NCI-H774 (cell line): ENCODE measurements at places on chromosomes 3 and 15.

- no peak for DNase-seq
These were observed 43.6 kb downstream of the RASA2 start for GRCh38 chr3:141530415-141530768.

DNA sequence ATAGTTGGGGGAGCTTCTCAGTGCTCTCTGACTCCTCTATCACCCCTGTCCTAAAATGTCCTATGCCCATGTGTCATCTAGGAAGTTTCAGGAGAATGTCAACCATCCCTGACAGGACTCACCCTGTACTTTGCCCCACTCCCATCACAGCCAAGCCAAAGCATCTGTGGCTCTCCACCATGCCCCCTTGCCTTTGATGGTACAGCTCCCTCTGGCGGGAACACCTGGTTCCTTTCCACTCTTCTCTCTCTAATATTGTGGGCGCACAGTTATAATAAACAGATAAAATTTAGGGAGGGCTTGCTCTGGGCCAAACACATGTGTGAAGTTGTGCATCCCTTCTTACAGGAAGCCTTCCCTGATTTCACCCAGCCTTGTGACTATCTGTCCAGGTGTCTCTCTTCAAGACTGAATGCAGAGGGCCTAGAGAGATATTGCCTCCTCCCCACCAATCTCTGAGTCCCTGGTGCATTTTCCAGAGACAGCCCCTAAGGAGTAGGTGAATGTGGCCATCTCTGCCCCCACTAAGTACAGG, 62.8 kb downstream of the ISG20 start:
- no peak for DNase-seq

- no peak for DNase-seq
These were observed 590.7 kb upstream of the SGO1 start for GRCh38 chr3:20776692-20777091.

GRCh38 chr15:69789648-69790393, 307.9 kb downstream of the TLE3 start:
- no peak for DNase-seq

GRCh38 chr3:73549051-73549600, 75.6 kb downstream of the PDZRN3 start:
- no peak for DNase-seq

GRCh38 chr15:84721371-84721770, 5.4 kb upstream of the SEC11A start:
- no peak for DNase-seq

DNA sequence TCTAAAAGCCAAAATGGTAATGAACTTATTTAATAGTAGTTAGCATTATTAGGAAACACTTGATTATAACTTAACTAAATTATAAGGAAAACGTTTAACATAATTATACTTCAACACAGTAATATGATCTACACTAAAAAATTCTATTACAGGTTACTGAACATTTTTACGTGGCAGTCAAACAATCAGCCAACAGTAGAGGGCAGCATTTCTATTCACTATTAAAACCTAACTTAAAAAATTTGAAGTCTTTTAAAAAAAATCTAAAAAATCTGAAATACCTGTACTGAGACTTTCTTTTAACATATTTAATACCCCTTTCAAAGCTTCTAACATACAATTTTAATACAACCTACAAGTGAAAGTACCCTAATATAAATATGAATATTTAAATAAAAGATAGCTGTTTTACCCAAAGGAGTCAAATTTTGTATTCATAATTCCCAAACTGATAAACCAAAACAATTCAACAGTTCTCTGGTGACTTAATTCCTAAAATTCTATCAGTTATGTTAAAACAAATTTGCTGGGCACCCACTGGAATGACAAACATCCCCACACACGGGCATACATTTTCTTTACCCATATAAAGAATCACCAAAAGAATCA, 41.5 kb downstream of the DLG1 start:
- DNase-seq, result no peak

- DNase-seq, result no peak
These were observed 10.2 kb upstream of the SKOR1 start for GRCh38 chr15:67815036-67815592.

- DNase-seq, result no peak
These were observed 15.3 kb upstream of the TNFSF10 start for GRCh38 chr3:172538368-172539151.

DNA sequence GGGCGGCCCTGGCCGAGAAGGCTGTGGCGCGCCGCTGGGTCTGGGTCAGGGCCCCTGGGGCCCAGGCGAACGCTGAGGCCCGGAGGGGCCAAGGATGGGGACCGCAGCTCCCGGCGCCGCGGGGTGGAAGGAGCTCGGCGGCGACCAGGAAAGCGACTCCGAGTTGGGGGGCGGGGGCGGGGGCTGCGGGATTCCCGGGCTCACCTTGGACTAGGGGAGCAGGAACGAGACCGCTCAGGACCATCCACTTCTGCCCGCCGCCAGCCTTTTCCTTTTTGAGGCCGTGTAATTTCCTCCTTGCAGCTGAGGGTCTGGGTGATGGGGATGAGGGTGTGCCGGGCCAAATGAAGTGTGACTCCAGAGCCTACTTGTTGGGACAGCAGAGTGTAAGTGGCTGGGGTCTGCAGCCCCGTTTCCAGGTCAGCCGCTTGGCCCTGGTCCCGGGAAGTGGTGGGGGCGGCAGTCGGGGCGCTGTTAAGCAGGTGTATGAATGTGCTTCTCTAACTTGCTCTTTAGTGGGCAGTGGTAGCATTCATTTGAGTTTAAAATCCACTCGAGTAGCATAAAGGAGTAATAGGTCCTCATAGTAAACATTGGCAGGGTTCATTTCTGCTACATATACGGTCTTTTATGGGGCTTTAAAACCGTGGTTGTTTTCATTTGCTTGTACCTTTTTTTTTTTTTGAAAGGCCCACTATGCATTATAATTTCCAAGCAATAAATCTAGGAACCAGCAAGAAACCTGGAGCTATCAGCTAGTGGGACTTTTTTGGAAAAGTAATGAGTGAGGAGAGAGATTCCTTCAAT, 717 bp downstream of the PXK start:
- no peak for DNase-seq

- DNase-seq, result no peak
These were observed 203.9 kb downstream of the ATP10A start for GRCh38 chr15:25659251-25659650.

- no peak for DNase-seq
These were observed 48.1 kb downstream of the NTRK3 start for GRCh38 chr15:88208396-88208795.

DNA sequence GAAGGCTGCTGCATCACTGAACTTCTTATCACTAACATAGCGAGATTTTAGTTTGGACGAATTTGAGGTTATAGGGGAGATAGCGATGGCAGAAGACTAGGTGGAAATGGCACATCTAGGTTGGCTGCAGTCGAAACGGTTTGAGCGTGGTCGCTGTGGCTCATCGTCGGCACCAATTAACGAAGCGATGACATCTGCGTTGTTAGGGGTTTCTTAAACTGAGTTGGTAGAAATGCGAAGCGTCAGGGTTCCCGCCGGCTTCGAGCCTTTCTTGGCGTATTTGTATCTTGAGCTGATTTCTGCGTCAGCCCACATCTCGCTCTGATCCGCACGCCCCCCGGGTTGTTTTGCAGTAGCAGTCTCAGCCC, 319 bp downstream of the LNP1 start:
- DNase-seq, result no peak

GRCh38 chr3:8755564-8756237, 13.7 kb downstream of the OXTR start:
- no peak for DNase-seq

DNA sequence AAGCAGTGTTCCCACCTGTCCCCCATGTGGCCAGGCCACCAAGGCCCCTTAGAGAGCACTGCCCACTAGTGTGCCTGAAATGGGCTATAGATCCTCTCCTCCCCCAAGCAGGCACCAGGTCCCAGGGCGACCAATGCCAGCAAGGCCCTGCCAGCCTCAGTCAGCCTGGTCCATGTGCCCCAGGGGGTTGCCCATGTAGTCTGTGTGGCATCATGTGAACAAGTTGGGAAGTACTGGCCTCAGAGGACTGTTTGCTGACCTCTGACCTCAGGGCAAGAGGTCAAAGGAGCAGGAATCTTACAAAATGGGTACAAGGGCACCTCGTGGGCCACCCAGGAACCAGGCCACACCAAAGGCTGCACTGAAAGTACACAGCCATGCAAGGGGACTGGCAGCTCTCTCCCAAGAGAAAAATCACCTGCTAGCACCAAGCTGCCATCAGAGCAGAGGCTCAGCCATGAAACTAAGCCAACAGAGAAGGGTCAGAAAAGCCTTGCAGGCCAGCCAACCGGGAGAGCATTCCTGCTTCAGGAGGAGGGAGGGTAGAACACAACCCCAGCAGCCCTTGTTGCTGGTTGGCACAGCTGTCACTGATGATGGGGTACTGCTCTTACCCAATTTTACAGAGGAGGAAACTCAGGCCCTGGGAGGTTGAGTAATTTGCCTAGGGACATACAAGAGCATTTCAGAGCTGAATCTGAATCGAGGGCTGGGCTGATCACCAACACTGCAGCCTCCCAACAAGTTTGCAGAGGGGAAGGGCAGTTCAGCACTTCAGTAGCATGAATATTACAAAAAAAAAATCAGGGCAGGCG, 5.2 kb upstream of the FURIN start:
- no peak for DNase-seq

GRCh38 chr3:113829576-113830354, 8.8 kb upstream of the GRAMD1C start:
- no peak for DNase-seq

- no peak for DNase-seq
These were observed 11.4 kb downstream of the CCDC14 start for GRCh38 chr3:123949641-123950040.

GRCh38 chr3:140455521-140456214, 222.2 kb upstream of the TRIM42 start:
- DNase-seq, result no peak

- DNase-seq, result no peak
These were observed 44.3 kb upstream of the TLE3 start for GRCh38 chr15:70142072-70142321.

DNA sequence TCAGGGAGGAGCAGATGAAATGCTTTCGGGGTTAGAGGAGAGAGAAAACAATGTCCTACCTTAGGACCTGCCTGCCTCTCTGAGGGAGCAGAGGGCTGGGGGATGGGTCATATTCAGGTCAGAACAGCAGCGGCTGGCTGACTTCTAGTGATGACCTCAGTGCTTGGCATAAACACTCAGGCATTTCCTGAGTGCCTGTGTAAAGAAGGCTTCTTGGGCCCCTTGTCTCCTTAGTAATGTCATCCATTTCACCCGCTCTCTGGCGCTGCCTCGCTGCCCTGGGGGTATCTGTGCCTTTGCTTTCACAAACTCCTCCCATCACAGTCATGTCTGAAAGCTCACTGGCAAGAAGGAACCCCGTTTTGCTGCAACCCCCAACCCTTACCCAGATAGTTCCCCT, 82.9 kb upstream of the GSK3B start:
- DNase-seq, result no peak

DNA sequence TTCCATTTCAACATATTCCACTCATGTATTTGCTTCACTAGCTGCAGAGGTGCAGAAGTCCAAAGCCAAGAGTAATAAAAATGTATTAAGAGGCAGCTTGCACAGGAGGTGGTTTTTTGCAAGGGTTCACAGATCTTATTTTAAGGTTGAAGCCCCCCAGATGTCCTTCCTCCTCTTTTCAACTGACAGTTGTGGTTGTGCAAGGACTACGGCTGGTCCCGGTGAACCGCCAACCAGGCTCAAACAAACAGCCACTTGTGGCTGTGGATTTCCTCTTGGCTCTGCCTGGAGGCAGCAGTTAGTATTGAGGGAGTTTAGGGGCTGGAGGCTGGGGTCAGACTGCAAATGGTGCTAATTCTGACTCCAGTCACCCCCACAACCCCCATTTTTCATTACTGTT, 240.7 kb upstream of the TBC1D5 start:
- DNase-seq, result no peak

DNA sequence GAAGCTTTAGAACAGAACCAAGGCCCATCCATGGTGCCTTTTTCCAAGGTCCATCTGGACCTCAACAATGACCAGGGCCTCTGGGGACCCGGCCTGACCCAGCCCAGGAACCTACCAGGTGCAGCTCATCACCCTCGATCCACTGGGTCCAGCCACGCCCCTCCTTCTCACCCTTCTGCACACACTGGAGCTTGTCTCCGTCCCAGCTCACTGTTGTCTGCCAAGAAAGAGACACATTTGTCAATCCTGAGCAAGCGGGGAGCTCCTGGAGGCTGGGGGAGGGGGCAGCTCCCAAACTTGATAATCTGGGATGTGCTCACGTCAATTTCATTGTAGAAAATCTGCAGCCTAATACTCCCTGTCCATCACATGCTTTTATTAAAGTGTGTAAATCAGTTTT, 21.2 kb downstream of the RBP1 start:
- no peak for DNase-seq

DNA sequence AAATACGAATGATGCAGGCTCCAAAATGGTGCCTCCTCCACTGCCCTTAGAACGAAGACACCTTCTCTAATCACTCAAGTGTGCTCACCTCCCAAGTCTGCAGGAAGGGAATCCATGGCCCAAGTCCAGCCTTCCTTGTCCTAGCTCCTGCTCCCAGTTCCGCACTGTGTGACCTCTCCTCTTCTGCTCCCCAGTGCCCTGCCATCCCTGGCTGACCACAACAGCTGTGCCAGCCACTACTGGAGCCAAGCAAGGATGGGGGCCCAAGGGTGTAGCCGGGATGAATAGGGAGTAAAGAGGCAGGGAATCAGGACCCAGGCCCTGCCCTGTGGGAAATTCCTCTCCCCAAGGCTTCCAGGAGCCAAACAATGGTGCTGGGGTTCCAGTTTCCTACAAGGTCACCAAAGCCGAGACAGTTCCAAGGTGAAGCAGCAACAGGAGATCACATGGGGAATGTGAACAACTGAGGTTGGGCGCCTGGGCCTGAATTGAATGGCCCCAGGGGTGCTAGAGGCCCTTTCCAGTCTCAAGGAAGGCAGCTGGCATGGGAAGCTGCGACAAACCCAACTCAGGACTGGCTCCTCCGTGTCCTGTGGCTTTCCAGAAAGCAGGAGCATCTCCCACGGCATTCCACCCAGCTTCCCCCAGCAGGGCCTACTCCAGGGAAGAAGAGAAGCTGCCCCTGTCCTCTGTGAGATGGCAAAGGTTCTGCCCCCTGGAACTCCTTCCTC, 20.2 kb downstream of the SEMA7A start:
- no peak for DNase-seq

DNA sequence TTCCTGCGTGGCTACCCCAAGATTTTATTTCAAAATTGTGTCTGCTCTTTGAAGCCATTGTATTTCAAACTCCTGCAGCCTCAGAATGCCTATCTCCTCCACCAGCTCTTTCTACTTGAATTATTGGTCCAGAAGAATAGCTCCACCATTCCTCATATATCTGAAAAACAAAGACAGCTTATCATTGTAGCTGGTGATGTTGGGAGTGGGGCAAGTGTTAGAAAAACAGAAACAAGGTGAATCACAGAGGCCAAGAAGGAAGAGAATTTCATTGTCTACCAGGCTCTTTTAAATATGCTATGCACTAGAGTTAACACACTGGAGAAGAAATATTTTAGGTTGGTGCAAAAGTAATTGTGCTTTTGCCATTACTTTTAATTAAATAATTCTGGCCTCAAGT, 307.9 kb upstream of the ROPN1 start:
- no peak for DNase-seq

DNA sequence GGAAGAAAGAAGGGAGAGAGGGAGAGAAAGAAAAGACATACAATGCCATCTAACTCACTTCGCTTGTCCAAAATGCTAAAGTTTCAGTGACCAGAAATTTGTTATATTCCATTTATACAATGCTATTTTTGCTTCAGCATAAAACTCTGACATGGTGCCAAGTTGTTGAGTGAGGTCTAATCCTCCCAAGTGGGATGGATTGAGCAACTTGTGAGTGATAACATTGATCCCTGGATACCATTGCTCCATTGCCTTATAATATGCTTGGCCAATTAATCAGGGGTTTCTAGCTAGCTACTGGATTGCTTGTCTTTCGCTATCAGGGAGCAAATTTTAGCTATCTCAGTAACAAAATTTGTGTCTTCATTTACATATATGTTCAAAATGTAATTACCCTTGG, 615.6 kb upstream of the DPPA4 start:
- DNase-seq, result no peak
